ENCODE measurements at places on chromosomes 16 and 17. TPM values are rescaled to one million over a fixed set of nuclear protein-coding genes. Genes with fewer than 3 reads are reported as not detected.

RTN4RL1 gene
- total RNA-seq = 3.8 TPM

YPEL3 gene
- total RNA-seq = 143 TPM

CLEC18C gene
- 0.15 TPM for total RNA-seq

GRCh38 chr16:14321542-14321941 is 250.4 kb downstream of the MRTFB start:
- no peaks in the 10 kb centered on the region for H3K27me3 ChIP-seq
- no peaks in the 10 kb centered on the region for H3K4me1 ChIP-seq
- H3K27ac ChIP-seq = no peak overlapping the region
- no peaks in the 10 kb centered on the region for H3K36me3 ChIP-seq
- H3K4me3 ChIP-seq = no peak overlapping the region

DNA sequence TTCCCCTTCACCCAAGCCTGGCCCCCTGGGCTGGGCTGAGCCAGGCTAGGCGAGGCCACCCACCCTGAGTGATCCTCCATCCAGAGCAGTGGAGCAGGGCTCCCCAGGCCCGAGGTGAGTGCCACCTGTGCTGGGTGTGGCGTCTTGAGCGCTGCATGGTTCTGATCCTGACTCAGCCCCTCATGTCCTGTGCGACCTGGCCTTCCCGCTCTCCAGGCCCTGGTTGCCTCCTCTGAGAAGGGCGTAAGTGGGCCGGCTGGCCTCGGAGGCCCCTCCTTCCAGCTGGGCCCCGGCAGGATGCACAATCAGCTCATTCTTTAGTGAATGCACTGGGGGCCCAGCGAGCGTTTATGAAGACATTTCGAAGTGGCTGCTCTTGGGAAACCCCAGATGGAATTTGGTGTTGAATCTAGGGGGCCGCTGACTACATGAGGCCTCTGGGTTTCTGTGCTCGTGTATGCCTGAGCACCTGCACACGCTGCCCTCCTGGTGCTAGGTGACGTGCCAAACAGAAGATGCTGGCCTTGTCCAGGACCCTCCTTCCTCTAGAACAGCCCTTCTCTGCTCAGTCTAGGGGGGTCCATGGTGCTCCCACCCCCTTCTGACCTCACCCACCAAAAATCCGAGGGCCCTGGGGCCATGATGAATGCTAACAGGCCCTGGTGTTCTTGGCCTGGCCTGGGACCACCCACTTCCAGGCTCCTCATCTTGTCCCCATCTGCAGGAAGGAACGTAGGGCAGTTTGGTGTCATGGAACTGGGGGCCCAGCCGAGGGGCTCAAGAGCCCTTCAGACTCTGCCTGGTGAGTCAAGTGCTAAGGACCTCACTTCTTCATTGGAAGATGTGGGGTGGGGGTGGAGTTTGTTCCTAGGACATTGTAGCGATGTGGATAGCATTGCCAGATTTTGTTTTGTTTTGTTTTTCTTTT is 3.6 kb upstream of the TMEM92 start:
- H3K27ac ChIP-seq = peak overlapping the region; percentile 57
- H3K36me3 ChIP-seq = no peaks in the 10 kb centered on the region
- H3K27me3 ChIP-seq = no peaks in the 10 kb centered on the region
- peaks cover 16% of the 10 kb centered on the region for H3K4me1 ChIP-seq
- DNase-seq = no peak

- DNase-seq = no peak
- H3K27me3 ChIP-seq = no peaks in the 10 kb centered on the region
- H3K4me1 ChIP-seq = no peaks in the 10 kb centered on the region
- H3K36me3 ChIP-seq = peaks cover 11% of the 10 kb centered on the region
- H3K27ac ChIP-seq = no peak overlapping the region
- no peak overlapping the region for H3K4me3 ChIP-seq
Observed at GRCh38 chr16:23482778-23483177, 27.5 kb downstream of the GGA2 start.

DNA sequence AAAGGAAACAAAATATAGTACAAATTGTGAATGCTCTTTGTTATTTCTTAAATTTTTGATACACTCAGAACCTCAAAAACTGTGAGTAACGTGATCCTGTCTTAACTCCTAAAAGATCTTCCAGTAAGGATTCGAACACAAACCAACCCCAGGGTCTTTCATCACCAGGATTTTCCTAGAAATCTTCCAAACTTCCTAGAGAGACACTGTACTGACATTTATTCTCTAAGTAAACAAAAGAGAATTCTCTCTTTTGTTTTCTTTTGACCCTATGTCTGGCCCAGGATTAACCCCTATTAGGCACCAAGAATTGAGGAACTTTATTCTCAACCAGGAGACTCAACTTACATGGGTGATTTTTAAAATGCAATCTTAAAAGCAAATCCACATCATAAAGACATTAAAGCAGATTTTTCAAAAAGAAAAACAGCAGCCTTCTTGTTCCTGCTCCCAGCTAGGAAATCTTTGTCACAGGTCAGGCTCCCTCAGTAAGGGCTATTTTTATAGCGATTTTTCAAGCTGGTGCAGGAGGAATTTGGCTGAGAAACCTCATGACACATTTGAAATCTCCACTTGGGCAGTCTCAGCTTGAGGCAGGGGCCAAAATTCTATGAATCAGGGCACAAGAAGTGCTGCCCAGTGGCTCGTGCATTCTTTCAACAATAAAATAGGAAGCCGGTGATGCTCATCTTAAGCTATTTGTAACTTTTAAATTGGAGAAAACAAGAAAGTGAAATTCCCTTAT is 6.2 kb upstream of the SMG1 start:
- peak overlapping the region; percentile 25 for H3K27ac ChIP-seq
- no peak for DNase-seq
- H3K36me3 ChIP-seq = no peaks in the 10 kb centered on the region
- H3K4me1 ChIP-seq = no peaks in the 10 kb centered on the region

DNA sequence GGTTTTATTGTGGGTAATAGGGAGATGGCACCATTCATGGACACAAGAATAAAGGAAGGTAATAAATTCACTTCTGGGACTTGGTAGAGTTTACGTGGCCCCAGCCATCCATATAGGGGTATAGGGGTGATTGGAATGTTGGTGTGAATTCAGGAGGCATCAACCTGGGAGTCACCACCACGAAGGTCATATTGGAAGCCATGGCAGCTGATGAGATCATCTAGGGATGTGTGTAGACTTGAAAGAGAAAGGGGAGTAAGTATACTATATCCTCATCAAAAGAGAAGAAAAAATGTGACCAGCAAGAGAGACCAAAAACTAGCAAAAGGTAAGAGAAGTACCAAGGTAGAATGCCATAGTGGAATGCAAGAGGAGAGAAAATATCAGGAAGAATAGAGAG is 26.6 kb upstream of the GINS3 start:
- H3K27ac ChIP-seq = no peak overlapping the region
- no peak for DNase-seq
- H3K4me1 ChIP-seq = no peaks in the 10 kb centered on the region
- H3K27me3 ChIP-seq = no peaks in the 10 kb centered on the region
- H3K4me3 ChIP-seq = no peak overlapping the region

MT4 gene
- total RNA-seq = not detected
